Stimulated activated CD4-positive, alpha-beta T cell treated with anti-CD3 and anti-CD28 coated beads, Interleukin-1b, Interleukin-23, amount 100 ng/mL, for 4 hours (primary cell): ENCODE measurements at places on chromosomes 13 and 19.

- no peak for DNase-seq
These were observed 431 bp downstream of the GYS1 start for GRCh38 chr19:48992581-48993174.

GRCh38 chr19:488505-489417 is 7.5 kb upstream of the MADCAM1 start:
- DNase-seq = peak; percentile 96

DNA sequence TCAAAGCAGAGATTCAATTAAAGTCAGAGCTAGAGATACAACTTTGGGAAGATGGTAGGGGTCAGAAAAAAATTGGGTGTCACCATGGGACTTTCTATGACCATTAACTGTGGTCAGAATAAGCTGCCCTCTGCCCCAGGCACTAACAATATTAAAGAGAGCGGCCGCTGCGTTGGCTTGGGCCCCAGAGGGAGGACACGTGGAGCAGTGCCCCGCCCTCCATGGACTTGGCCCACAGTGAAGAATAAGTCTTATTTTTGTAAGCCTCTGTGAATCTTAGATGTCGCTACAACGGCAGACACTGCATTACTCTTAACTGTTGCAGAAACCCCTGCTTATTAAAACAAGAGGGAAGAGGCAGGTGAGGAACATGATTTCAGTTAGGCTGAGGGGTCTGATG is 172.7 kb downstream of the UQCRFS1 start:
- DNase-seq = no peak

GRCh38 chr13:59441596-59442280 is 722.0 kb downstream of the DIAPH3 start:
- no peak for DNase-seq

DNA sequence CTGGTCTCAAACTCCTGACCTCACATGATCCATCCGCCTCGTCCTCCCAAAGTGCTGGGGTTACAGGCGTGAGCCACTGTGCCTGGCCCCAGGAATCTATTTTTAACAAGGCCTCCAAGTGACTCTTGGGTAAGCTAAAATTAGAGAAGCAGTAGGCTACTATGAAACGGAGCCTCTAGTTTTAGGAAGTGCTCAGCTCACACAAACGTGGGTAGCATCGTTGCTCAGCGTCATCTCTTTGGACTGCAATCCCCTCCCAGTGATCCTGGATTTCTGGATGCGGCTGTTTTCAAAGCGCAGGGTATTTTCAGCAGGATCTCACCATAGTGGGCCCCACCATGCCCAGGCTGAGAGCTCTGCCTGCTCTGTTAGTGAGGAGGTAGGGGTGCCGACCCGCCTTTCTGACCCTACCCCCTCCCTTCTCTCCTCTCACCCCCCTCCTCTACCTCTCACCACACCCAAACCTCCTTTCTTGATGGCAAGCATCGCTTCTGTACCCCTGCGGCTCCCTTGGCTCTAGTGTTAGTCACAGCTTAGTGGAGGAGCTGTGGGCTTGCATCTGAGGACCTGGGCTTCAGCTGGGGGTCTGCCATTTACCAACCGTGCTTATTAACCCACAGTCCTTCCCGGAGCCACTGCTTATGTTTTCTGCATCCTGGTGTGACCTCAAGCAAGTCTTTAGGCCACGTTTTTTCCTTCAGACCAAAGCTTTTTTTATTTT is 34.2 kb downstream of the GJA3 start:
- no peak for DNase-seq

- no peak for DNase-seq
These were observed 108.2 kb downstream of the KCNRG start for GRCh38 chr13:50123515-50123861.

DNA sequence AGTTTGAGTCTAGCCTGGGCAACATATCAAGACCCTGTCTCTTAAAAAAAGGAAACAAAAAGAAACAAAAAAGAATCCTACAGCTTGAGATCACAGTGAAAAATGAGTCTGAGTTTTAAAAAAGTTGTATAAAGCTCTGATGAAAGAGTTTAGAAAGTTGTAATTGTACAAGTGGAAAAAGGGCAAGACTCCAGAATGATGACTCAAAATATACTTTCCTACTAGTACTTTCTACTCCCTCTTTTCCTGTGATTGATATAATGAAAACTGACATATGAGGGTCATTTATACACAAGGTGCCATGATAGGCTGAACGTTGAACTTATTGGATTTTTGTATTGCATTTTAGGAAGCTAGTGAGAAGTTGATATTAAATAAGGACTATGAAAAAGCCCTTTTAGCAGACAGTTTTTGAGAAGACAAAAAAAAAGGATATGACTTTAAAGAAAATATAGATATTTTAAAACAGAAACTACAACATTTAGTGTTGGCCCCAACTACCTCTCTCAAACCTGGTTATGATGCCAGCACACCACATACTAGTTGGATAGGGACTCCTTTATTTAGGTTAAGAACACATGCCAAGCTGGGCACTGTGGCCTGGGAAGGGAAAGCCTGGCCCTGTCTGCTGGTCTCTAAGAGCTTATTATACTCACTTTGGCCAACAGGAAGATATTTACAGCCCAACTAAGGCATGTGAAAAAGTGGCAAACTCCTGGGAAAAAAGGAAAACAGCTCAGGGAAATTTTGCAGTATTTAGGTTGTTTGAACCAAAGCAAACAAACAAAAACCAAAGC is 116.6 kb downstream of the KL start:
- no peak for DNase-seq

DNA sequence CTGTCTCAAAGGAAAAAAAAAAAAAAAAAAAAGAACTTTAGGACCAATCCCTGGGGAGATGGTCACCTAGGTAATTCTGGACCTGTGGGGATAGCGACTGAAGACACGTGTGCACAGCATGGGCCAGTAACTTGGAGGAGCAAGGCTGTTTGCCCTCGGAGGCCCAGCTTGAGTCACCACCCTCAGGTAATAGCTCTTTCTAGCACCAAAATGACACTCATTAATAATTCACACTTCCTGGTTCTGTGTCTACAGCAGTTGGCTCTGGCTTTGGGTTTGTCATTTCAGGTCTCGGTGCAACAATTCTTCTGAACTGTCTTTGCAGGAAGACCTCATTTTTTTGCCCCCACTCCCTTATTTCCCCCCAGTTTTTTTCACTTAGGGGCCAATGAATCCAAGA is 3.9 kb upstream of the ATP11A start:
- no peak for DNase-seq

- no peak for DNase-seq
These were observed 31.6 kb upstream of the USP12 start for GRCh38 chr13:27203186-27203585.

DNA sequence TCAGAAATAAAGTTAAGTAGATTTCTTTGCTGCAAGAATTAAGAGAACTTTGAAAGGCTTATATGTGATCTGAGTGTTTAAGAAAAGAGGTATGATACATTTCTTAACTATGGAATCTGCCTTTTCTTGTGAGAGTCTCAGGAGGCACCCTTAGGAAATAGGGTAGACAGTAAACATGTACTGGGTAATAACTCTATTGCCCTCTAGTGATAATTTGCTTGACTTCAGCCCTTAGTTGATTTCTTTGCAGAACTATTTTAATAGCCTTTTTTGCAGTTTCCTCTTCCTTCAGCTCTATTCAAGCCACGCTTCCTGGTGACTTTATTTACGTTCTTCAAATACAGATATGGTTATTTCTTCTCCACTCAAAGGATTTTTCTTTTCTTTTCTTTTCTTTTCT is 37.0 kb upstream of the CCNA1 start:
- DNase-seq = no peak

GRCh38 chr13:99658261-99658991 is 157.2 kb downstream of the TM9SF2 start:
- peak; percentile 30 for DNase-seq

GRCh38 chr13:24012648-24013047 is 115.3 kb upstream of the C1QTNF9B start:
- DNase-seq = no peak

GRCh38 chr19:33374236-33374714 is 766 bp downstream of the CEBPG start:
- DNase-seq = no peak

GRCh38 chr13:70390968-70391367 is 282.7 kb upstream of the KLHL1 start:
- DNase-seq = no peak

DNA sequence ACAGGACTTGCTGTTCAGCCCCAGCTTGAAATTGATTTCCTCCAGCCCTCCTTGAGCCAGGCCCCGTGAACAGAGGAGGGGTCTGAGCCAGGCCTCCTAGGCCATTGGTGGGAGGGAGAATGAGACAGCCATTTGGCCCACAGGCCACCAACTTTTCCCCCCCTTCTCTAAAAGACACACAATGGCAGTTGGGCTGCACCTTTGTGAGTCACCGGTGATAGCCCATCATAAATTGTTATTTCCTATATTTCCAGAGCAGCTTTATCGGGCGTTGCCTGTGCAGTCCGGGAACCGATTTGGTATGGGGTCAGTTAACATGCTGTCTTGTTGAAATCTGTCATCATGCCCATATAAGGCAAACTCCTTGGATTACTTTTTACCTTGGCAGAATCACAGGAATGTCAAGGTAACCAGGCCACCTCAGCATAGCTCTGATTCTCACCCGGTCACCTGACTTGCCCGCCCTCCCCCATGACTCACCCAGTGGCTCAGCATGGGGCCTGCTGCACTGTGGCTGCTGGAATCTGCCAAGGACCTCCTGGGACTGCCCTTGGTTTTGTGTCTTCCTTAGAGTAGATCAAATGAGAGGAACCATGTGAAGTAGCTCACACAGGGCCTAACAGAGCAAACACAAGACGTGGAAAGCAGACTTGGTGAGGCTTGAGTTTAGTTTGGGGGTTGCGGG is 36.1 kb downstream of the ACTN4 start:
- peak; percentile 23 for DNase-seq
